ENCODE measurements at places on chromosomes 2 and 18.

- no peak for DNase-seq
Observed at GRCh38 chr18:26703170-26703930, 155.0 kb upstream of the KCTD1 start.

DNA sequence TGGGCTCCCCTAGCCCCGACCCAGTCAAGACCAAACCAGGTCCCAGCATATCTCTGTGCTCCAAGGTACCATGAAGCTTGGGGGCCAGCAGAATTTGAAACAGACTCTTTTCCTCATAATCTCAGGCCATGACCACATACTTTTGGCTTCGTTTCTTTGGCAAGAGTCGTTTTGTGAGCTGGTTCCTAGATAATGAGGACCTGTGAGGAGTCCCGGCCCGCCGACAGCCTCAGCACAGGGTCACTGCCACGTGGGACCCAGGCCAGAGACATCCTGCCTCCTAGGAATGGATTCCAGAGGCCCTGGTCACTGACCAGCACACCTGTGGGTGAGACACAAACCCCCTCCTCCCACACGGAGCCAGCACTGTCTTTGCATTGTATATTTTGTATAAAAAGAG lies 73.5 kb downstream of the VAPA start:
- DNase-seq: no peak

DNA sequence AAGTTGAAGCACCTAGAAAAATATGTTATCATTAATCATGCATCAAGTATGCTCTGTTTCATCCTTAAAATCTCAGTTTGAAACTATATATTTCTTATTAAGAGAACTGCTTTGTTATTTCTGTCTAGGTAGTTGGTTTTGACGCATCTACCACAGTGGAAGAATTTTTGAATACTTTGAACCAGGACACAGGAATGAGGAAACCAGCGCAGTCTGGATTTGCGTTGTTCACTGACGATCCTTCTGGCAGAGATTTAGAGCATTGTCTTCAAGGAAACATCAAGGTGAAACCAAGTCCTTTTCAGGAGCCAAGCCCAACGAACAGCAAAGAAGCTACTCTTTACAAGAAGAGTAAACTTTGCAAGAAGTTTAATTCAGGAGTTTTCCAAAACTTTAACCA lies 30.1 kb upstream of the DYNC2LI1 start:
- DNase-seq: no peak

- DNase-seq: no peak
Observed at GRCh38 chr18:23737578-23737977, 48.3 kb downstream of the LAMA3 start.

DNA sequence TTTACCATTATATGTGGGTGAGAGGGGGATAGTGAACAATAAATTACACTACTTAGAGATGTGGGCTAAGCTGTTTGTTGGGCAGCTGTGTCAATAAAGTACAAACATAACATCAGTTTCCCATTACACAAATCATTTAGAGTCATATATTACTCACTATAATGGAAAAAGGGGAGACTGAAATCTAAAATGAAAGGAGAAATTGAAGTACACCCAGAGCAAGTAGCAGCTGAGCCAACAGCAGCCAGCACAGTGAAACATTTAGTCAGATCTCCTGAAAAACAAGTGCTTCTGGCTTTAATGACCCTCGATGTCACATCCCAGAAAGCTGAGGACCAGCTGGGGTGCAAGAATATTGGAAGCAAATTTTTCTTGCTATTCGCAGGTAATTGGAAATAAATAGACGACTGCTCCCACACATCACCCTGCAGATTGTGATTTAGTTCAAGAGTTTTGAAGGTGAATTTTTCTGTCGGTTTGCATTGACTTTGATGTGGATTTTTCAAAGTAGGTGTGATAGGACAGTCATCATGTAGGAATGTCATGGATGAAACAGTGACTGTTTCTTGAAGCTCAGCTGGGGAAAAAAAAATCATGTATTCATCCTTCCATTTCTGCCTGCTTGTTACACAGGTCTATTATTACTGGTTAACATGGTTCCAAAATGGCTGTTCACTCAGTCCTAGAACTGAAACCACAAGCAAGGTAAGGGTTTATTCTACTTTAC lies 1607.3 kb upstream of the CELF4 start:
- DNase-seq: peak; percentile 88

DNA sequence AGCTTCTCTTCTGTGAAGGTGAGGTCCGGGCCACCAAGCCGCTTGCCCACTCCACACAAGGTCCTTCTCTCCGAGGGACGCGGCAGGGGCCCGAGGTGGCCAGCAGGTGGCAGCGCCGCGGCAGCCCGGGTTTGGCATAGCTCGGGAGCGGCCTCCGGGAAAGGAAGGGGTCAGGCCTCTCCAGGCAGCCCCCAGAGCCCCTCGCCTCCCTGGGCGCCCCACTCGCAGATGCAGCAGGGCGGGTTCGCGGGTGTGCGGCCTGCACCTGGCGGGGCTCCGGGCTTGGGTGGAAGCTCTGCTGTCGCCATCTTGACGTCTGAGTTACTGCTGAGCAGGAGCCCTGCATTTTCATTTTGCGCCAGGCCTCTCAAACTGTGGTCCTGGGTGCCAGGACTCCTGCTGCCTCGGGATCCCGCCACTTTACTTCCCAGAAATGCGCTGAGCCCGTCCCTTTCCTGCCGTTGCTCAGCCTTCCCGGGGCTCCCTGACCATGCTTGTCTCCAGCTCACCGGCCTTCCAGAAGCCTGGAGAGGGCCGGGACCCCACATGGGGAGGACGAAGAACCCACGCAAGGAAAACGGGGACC lies 18.6 kb upstream of the NCL start:
- peak; percentile 62 for DNase-seq

DNA sequence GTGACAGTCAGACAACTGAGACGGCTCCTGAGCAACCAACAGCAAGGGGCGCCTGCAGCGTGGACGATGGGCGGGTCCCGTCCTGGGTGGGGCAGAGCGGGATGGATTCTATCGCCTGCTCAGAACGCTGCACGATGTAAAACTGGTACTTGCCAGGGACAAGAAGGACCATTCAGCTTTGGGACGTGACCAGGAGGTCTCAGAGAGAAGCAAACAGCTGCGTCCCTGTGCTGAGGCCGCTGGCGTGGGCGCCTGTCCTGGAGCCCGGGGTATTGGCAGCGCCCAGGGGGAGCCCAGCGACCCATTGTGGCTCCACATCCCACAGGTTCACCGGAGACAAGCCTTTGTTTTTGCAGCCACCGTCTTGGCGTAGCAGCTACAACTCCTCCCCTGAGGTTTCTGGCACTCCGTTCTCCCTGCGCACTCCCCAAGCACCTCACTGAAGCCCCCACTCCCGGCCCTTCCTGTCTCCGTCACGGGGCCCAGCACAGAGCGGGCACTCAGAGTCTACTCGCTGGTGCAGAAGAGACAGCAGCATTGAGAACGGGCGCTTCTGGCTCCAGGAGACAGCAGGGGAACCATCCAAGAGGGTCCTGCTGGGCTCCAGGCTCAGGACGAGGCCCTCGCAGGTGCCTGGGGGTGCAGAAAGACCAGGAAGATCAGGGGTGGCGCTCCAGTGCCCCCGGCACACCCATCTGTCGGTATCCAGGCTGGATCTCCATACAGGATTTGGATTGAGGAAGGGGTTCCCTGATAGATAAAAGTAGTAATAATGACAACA lies 22.1 kb upstream of the KCNG2 start:
- DNase-seq: no peak

GRCh38 chr2:12169721-12170120 lies 423.3 kb downstream of the LPIN1 start:
- no peak for DNase-seq

DNA sequence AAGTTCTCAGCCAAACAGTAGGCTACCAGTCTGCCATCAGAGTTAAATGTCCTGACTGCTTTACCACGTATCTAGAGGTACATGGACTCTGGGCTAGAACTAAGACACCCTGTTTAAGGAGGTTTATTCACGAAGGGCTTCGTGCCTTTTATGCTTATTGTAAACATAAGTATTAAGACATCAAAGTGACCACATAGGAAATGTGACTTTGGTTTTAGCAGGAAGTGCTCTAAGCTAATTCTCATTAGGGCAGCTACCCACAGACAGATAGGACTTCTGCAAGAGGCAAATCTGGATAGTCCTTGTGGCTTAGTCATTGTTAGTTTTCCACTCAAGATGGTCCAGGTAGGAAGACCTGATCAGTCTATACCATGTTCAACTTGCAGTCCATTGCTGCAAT lies 233.3 kb upstream of the MGAT5 start:
- no peak for DNase-seq

- no peak for DNase-seq
Observed at GRCh38 chr2:168655207-168655606, 147.2 kb upstream of the NOSTRIN start.

- no peak for DNase-seq
Observed at GRCh38 chr2:203688798-203689197, 17.6 kb upstream of the CD28 start.

GRCh38 chr2:75592888-75593287 lies 32.1 kb upstream of the EVA1A start:
- DNase-seq: peak; percentile 24

GRCh38 chr2:151713291-151713903 lies 20.9 kb downstream of the NEB start:
- no peak for DNase-seq

DNA sequence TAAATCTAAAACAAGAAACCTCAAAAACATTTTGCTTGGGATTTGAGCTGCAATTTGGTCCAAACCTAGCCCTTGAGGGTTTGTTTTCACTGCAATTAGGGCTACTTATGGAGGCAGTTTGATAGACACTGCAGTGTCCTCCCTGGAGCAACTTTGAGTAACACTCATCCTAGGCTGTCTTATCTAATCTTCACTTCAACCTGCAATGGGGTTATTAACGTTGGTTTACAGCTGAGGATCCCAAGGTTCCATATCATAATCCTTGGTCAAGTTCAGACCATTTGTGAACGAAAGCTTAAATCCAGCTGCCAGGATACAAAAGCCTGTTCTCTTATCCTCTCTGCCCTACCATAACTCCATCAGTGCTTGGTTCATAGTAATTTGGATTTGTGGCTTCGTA lies 2.5 kb downstream of the ANXA4 start:
- DNase-seq: no peak

DNA sequence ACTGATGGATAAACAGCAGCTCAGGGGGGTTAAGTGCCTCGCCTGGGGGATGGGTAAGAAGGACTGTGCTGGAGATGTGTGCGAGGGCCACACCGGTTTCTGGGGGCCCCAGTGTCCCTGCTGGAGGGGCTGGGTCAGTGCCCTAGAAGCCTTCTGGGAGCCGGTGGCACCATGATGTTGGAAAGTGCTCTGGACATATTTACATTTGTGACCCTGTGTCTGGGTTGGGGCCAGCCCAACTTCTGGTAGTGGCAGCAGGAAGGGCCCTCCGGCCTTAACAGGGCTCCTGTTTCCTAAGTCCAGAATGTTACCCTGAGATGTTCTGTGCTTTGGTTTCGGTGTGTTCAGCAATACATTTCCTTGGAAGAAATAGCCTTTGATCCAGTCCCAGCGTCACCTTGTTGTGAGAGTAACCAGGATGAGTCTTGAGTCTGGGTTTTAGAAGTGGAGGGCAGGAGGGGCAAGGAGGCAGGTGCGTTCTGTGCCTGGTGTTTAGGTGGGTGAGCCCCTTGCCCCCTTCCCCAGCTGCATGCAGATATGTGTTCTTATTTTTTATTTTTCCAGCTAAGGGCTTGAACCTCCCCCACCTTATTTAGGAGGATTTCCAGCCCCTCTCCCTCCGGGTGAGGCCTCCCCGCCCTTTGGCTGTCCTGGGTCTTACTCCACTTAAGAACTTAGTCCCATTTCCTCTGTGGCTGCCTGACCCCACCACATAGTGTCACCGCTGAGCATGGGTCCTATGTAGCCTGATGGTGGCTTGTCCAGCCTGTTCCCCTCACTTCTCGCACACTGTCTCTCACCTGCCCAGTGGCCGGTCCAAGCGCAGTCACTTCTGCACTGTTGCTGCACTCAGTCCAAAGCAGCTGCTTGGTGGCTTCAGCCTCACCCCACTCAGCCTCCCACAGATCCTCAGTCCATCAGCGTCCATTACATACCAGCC lies 132.7 kb upstream of the HS6ST1 start:
- DNase-seq: no peak

DNA sequence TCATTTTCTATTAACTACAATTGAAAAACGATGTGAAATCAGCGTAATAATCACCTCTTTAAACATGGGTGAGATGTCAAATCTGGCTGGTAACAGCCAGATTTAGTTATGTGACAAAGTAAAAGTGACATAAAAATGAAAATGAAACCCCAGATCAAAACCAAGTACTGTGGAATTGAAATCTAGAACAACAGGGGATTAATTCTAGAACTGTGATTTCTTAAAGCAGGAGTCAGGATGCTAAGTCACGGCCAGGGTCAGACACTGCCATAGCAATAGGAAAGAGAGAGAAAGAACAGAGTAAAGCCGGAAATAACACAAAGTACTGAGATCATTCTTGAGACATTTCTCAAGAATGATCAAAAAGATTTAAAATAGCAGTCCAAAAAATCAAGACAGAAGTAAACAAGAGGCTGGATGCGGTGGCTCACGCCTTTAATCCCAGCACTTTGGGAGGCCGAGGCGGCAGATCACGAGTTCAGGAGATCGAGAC lies 1183.7 kb upstream of the NXPH2 start:
- no peak for DNase-seq

- DNase-seq: no peak
Observed at GRCh38 chr2:74632209-74632938, 15.8 kb downstream of the M1AP start.

DNA sequence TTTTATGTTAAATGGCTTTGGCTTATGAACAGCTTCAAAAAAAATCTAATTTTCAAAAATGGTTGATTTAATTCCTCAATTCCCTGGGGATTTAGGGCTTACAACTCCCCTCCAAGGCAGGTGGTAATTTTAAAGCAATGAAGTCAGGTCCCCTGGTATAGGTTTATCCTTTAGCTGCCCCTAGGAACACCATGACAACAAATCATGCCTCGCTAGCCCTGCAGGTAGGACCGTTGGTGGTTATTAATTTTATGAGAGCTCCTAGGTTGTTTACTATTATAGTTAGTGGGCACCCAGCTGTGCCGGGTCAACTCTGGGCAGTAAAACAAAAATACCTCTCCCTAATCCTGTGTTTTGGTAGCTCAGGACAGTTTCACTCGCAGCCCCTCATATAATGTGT lies 26.2 kb upstream of the MBOAT2 start:
- peak; percentile 11 for DNase-seq

DNA sequence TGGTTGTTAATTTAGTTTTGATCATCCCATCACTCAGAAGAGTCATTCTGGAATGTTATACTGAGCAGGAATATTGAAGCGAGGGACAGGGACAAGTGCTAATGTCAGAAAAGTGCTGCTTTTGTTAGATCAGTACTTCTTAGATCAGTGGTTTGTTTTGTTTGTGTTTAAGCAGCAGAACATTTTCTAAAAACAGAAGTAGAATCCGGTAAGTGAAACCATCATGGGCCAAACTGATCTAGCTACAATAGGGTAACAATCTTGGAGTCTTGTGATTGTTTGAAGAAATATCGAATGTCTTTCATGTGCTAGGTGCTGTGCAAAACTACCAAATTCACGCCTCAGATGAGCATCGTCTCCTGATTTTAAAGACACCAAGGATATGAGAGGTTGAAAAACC lies 45.1 kb upstream of the SEC11C start:
- no peak for DNase-seq

- DNase-seq: no peak
Observed at GRCh38 chr18:50410894-50411293, 36.0 kb downstream of the SKA1 start.

Measured in NCI-H774 (cell line).